ENCODE measurements at places on chromosomes 7 and 10.

DNA sequence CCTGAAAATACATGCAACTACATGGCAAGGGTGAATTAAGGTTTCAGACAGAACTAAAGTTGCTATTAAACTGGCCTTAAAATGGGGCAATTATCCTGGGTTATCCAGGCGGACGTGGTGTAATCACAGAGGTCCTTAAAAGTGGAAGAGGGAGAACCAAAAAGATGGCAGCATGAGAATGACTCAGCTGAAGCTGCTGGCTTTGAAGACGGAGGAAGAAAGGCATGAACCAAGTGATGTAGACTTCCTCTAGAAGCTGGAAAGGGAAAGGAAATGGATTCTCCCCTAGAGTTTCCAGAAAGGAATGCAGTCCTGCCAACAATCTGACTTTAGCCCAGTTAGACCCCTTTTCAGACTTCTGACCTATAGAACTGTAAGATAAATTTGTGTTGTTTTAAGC is 27.0 kb upstream of the UBN2 start:
- DNase-seq, result no peak

- DNase-seq, result no peak
Observed at GRCh38 chr10:63921908-63922467, 400.8 kb downstream of the REEP3 start.

DNA sequence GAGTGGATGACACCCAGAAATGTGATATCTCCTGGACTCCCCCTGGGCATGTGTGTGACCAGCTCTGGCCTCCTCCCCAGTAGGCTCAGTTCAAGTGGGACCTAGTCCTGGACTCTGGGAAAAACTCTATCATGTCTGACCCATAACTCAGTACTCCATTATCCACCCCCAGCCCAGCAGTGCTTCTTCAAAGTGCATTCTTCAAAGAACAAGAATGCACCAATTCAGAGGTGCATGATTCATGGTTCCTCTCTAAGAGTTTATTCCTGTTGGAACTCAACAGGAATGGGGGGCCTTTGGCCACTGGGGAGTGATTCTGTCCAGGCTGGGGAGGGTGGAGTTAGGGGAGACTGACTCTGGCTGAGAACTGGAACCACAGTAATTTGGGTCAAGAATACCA is 173.6 kb upstream of the CXCL12 start:
- DNase-seq, result no peak

DNA sequence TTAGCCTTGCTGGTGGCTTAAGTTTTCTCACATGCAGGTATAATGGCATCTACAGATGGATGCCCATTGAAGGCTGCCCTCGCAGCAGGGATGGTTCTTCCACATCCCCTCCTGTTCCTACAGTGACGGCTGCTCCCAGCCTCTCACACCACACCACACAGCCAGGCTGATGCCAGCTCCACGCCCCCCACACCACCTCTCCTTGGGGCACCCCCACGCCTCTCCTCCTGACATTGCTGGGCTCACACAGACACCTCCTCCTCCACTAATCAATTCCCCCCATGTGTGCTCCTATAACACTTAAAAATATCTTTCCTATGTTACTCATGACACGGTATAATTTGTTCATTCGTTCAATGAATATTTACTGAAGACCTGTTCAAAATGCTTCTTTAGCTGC is 244.0 kb downstream of the WDR37 start:
- no peak for DNase-seq

- no peak for DNase-seq
Observed at GRCh38 chr7:41255113-41255512, 447.8 kb downstream of the INHBA start.

DNA sequence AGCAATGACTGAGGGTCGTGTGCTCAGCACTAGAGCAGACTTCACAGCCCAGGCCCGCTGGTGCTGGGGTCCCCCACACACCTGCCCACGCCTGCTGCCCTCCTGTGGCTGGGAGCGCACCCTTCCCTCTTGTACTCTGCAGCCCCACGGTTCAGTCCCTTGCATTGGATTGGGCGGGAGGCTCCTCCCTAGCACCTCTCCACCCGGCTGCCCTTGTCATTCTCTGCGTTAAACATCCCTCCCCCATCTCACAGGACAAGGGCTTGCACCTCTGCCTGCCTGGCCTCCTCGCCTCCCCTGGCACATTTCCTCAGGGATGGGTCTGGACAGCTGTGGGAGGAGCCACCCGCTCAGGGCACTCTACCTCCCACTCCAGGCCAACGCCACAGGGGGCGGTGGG is 68.6 kb downstream of the ALOX5 start:
- DNase-seq, result no peak

DNA sequence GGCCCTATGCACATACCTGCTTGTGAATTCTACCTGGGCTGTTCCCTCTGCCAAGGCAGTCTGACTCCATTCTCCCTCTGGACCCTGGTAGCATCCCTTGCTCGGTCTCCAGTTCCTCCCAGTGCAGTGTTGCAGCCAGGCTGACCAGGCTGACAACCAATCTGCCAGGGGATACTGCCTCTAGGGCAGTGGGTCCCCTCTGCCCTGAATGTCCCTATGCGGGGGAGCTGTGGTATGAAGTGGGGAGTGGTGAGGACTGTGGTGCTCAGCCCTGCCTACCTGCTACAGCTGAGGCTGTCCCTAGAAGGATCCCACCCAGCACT is 48.0 kb upstream of the CAMK2B start:
- DNase-seq, result no peak

DNA sequence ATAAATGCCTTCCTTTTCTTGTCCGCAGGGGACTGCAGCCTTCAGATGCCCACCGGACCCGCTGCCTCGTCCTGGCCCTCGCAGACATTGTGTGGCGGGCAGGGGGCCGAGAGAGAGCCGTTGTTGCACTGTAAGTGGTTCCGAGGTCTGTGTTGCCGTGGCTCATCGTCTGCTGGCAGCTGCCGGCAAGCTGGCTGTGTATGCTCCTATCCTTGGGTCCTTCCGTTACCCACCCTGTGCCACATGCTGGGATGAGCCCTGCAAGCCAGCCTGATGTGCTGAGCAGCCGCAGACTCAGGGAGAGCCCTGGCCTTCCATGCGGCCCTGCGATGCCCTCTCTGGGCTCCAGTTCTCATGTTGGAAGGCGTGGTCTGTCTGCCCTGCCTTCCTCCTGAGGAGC is 61.2 kb upstream of the AQP1 start:
- DNase-seq, result no peak

- DNase-seq, result no peak
Observed at GRCh38 chr10:21061184-21061583, 164.1 kb upstream of the NEBL start.

DNA sequence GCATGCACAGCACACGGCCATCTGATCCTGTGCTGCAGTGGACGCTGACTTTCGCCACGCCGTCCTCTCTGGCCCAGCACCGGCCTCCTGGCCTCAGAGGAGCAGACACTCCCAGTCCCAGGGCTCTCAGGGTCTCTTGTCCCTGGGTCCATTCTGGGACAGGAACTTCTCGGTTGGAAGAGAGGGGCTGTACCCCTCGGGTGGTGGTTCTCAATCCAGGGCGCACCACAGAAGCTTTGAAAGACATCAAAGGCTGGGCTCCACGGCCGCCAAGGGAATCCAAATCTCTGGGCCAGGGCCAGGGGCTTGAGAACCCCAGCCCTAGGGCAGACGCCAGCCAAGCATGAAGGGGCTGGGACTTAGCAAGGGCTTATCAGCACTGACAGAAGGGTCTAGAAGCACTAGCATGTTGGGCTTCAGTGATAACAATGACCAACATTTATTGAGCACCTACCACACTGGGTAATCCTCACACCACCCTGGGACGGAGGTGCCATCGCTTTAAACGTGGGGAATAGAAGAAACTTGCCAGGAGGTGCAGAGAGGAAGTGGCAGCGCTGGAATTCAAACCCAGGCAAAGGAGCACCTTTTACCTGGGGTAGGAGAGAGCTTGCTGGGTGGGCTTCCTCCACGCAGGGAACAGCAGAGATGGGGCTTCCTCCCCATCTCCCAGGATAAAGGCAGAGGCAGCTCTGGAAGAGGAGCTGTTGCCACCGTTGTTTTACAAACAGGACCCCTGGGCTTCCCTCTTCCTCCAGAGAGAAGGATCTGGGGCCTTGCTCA is 1.8 kb upstream of the PYROXD2 start:
- no peak for DNase-seq

DNA sequence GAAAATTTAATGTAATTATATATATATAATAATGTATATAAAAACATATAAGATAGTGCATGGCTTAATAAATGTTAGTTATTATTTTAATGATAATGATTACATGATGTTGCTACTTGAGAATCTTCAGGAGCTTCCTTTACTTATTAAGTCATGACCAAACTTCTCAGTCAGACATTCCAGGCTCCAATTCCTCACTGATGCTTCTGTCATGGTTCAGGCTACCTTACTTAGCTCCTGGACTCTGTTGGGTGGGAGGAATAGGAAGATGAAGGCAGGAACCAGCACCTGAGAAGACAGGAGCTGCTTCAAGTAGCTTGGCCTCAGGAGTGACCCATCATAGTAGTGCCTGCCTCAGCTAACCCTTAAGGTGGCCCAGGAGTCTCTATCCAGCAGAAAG is 55.0 kb upstream of the EEPD1 start:
- no peak for DNase-seq

- DNase-seq, result peak; percentile 85
Observed at GRCh38 chr7:151271699-151272355, 23.3 kb upstream of the SMARCD3 start.

GRCh38 chr7:142279601-142280000 is 21.7 kb upstream of the PRSS58 start:
- no peak for DNase-seq

GRCh38 chr7:40470817-40471216 is 336.0 kb downstream of the SUGCT start:
- DNase-seq, result peak; percentile 47

GRCh38 chr7:31642681-31643115 is 44.3 kb upstream of the PPP1R17 start:
- DNase-seq, result no peak

- DNase-seq, result no peak
Observed at GRCh38 chr7:105656922-105657521, 75.7 kb upstream of the EFCAB10 start.

- no peak for DNase-seq
Observed at GRCh38 chr10:125961743-125962142, 65.4 kb downstream of the FANK1 start.

- DNase-seq, result no peak
Observed at GRCh38 chr10:54434782-54435181, 366.2 kb downstream of the PCDH15 start.

DNA sequence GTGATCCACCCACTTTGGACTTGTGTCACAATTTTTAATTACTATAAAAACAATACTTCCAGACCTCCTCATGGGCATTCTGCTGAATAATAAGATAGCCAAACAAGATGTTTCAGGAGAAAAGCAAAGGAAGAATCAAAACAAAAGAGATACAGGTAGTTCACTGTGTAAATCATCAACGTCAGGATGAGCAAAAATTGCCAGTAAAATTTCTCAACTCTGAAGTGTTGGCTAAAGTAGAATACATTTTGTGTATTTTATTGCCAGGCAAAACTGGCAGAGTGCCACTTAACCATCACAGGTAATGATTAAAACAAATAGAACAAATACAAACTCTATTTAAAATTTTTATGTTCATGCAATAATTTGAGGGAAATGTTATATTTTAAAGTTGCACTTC is 24.8 kb downstream of the ABCB4 start:
- no peak for DNase-seq

- no peak for DNase-seq
Observed at GRCh38 chr10:85235258-85235657, 906.9 kb downstream of the CCSER2 start.

DNA sequence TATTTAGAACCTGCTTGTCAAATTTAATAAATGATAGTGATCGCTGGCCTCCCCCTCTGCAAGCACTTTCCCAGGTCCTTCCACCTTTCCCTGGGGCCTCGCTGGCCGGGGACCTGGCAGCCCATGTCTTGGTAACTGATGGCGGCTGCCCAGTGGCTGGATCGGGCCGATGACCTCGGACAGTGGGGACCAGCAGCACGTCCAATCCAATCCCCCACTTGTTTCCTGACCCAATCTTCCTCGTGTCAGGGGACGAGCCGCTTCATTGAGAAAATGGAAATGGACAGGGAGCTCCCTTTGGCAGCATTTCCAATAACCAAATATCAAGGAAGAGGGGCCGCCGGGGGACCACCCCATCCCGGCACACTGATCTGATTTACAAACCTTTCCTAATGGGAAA is 17.2 kb downstream of the EBF3 start:
- DNase-seq, result no peak

GRCh38 chr7:158271646-158272045 is 316.0 kb downstream of the PTPRN2 start:
- DNase-seq, result no peak
